ENCODE measurements at places on chromosomes 3 and 15.

DNA sequence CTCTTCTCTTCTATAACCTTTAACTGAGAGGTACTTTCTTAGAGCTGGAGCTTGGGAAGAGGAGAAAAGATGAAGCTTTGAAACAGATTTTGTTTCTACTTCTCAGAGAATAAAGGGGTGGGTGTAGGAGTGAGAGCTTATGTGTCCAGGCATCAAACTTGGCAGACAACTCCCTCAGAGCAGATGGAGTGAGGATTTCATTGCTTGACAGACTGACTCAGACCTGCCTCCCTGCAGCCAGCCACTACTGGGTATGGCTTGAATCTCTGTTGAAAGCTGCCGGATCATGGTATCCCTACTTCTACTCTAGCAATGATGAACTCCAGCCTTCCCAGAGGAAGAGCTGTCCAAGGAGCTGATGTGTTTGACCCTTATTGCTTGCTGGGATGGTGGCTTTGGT lies 36.7 kb downstream of the SYN2 start:
- no peak for DNase-seq

DNA sequence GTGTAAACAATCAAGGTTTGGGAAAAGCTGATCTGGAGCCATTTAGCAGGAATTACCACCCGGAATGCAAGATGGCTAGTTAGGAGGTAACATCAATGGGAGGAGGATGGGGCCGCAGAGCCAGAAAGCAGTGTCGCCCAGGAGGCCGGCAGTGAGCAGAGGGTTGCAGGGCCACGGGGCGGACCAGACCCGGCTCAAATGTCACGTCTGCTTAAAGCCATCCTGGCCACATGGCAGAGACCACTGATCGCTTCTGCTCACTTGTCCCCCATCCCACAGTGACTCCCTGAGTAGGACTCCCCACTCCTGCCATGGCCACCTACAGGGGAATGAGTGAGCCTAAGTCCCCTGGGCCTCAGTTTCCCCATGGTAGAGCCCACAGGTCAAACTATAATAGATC lies 18.2 kb downstream of the MGLL start:
- DNase-seq = no peak

- DNase-seq = no peak
Observed at GRCh38 chr15:90812958-90813265, 55.5 kb upstream of the FURIN start.

- no peak for DNase-seq
Observed at GRCh38 chr3:136995652-136996051, 37.9 kb downstream of the IL20RB start.

DNA sequence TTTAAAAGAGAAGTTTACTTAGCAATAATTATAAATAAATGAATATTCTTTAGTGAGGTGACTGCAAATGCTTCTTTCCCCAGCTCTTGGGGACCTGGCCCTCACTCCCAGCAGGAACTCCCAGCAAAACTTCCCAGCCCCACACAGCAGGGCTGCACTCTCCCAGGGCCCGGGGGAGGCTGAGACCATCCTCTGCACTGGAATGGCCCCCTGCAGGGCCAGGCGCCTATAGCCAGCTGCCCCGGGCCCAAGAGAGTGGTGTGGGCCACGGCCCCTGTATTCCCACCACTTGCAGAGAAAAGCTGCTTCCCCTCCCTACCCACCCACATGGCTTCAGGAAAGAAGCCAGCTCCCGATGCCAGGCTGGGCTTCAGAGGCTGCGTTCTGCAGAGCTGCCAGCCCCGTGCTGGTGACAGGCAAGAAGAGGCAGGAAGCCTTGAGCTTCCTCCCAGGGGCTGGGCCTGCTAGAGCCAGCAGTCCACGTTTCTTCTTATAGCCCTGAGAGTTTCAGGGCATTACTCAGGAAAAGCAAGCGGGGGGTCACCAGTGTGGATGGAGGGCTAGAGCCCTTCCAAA lies 20.0 kb downstream of the IDH2 start:
- DNase-seq = no peak

GRCh38 chr15:51755790-51756189 lies 4.4 kb downstream of the TMOD2 start:
- DNase-seq = no peak

- DNase-seq = no peak
Observed at GRCh38 chr15:74265046-74265639, 29.0 kb downstream of the CCDC33 start.

DNA sequence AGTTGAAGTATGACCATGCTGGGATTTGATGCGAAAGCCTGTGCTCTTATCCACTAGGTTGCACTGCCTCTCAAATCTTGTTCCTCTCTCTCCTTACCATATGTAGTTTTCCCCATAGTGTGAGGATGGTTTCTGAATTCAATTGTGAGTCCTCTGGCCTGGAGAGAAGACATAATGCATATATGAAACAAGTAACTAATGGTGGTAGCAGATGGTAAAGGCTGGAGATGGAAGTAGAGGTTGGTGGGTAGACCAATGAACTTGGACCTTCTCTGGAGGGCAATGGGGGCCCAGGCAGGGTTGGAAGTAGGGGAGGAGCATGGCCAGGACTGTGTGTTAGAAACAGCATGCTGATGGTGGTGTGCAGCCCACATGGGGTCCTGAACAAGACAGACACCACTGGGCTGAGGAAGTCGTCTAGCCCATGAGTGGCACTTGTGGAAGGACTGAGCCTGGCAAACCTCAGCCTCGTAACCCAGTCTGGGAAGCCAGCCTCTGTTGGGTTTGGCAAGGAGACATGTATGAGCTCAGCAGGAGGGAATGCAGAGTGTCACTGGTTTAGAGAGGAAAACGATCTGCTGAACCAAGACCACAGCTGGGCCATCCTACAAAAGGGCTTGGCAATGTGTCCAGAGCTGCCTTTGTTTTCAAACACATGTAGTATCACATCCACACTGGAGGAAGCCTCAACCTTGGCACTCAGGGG lies 18.5 kb upstream of the LMCD1 start:
- DNase-seq = no peak

DNA sequence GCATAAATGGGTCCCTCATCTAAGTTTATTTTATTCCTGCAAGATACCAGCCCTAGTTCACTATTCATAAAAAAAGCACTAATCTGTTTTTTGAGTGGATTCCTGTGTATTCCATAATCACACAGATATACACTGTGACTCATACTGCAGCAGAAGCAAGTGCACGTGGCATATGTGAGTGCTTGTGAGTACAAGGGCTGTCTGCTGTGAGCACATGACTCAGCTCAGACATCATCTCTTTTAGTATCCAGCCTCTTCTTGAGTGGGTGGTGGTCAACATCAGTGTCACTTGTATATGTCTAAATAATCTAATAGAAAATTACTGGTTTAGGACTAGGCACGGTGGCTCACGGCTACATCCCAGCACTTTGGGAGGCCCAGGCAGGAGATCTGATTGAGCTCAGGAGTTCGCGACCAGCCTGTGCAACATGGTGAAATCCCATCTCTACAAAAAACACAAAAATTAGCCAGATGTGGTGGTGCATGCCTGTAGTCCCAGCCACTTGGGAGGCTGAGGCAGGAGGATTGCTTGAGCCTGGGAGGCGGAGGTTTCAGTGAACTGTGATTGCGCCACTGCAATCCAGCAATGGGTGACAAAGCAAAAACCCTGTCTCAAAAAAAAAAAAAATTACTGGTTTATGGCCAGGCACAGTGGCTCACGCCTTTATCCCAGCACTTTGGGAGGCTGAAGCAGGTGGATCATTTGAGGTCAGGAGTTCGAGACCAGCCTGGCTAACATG lies 49.8 kb downstream of the NIPA2 start:
- DNase-seq = no peak

GRCh38 chr3:183634707-183635106 lies 716 bp upstream of the KLHL24 start:
- no peak for DNase-seq

DNA sequence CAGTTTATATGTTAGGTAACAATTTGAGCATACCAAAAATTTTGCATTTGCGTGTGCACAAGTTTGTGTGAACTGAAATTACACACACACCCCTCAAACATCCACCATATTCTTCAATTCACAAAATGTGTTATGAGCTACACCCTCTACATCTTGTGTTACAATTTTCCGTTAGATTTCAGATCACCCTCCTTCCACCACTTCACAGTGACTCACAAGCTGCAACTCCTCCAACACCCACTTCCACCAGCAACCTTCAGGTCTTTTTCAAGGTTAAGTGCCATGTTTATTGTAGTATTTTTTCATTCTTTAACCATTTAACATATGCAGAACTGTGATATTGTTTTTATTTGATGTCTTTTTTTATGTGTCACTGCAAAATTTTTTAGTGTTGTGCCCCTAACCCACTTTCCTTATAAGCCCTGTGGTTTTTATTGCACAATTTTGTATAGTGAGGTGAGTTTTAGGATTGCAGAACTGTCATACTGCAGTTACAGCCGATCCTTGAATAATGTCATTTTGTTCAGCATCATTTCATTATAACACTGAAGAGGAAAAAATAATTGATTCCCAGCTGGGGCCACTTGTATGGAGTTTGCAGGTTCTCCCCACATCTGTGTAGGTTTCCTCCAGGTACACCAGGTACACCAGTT lies 148.9 kb downstream of the PLCL2 start:
- DNase-seq = no peak

GRCh38 chr3:128144512-128145187 lies 8.6 kb upstream of the EEFSEC start:
- no peak for DNase-seq

GRCh38 chr3:13159890-13160289 lies 86.7 kb upstream of the IQSEC1 start:
- no peak for DNase-seq
